Natural killer cell treated with Interleukin-12 subunit alpha and Interleukin-12 subunit beta and Interleukin-15 and Interleukin-18, amount 100 ng/mL, for 72 hours (primary cell): ENCODE measurements at places on chromosomes 1 and 21. TPM values are rescaled to one million over a fixed set of nuclear protein-coding genes. Genes with fewer than 3 reads are reported as not detected.

Gene C1QB
- not detected for total RNA-seq

Gene MYCL
- 0.33 TPM for total RNA-seq

Gene PLA2G2F
- not detected for total RNA-seq

Gene KRTAP10-11
- total RNA-seq: not detected

Gene DNAH14
- 1.4 TPM for total RNA-seq

Gene S100A12
- total RNA-seq: not detected

DNA sequence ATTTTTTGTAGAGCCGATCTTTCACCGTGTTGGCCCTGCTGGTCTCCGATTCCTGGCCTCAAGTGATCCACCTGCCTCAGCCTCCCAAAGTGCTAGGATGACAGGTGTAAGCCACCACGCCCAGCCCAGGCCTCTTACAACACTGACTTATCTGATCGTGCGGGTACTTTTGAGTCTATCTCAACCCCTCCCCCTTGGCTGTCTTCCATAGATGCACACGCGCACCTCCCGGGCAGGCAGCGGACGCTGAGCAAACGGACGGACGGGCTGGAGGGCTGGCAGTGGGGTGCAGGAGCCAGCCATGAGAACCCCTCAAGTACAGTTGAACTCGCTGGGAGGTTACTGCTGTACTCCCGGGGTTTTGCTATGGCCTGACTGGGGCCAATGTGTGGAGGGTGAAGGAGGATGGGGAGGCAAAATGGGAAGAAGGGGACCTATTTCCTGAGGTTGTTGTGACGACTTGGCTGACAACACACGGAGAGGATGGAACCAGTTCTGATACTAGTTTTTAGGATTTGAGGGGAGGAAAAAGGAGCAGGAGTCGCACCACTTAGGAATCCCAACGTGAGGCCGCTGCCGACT is 959 bp downstream of the CD58 start:
- H3K4me1 ChIP-seq: peaks cover 65% of the 10 kb centered on the region
- peak overlapping the region; percentile 86 for H3K27ac ChIP-seq
- H3K27me3 ChIP-seq: no peaks in the 10 kb centered on the region
- H3K4me3 ChIP-seq: peak overlapping the region; percentile 95
- peak; percentile 66 for DNase-seq
- H3K36me3 ChIP-seq: peaks cover 20% of the 10 kb centered on the region

DNA sequence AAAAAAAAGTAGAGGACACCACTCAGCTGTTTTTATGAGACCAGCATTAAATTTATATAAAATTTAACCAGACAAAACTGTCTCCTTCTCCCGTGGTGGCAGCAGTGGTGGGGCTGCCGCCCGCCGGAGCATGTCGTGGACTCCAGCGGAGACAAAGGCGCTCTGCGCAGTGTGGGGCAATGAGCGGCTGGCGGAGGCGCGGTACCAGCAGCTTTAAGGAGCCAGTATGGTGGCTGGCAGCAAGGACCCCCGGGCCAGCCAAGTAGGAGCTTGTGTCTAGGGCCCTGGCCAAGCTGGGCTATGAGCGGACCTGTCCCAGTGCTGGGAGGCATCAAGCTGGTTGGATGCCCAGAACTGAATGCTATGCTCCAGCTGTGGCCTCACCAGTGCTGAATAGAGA is 2102.9 kb downstream of the NCAM2 start:
- no peak for DNase-seq
- H3K36me3 ChIP-seq: peaks cover 4% of the 10 kb centered on the region
- H3K27me3 ChIP-seq: no peaks in the 10 kb centered on the region
- H3K4me3 ChIP-seq: no peak overlapping the region
- no peak overlapping the region for H3K27ac ChIP-seq

DNA sequence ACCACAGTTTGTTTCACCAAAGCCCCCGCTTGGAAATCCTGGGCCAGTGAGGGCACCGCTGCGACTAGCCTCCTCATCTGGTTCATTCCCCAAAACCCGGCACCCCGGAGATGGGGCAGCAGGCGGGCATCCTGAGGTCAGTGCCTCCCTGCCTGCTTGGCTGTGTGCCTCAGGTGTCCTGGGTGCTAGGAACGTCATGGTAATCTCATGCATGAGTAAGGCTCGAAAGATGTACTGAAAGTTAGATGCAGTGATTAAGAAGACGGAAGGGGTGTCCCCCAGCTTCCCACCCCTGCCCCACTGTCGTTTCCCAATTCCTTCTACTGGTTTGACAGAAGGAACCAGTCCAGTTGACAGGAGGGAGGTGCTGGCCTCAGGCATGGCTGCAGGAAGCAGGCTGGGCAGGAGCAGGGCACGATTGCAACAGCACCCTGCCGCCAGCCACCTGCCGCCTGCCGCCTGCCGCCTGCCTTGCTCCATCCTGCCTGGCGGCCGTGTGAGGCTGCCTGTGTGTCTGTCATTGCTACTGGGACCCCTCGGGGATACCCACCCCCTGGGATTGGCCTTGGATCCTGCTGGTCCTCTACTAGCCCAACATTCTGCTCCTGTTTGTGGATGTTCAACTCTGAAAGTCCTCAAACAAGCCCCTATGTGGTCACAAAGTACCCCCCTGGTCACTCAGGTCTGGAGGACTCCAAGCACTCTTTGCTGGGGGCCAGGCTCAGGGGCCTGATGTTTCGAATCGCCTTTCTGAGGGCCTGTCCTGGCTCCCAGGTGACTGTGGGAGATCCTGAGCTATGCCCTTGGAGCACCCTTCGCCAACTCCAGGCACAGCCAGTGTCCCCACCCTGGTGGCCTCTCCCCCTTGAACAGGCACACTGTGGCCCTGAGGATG is 73.0 kb upstream of the IFFO2 start:
- peaks cover 13% of the 10 kb centered on the region for H3K27me3 ChIP-seq
- H3K4me3 ChIP-seq: no peak overlapping the region
- no peaks in the 10 kb centered on the region for H3K4me1 ChIP-seq
- no peaks in the 10 kb centered on the region for H3K36me3 ChIP-seq
- no peak overlapping the region for H3K27ac ChIP-seq

GRCh38 chr21:46226146-46226545 is 2.4 kb downstream of the LSS start:
- peaks cover 2% of the 10 kb centered on the region for H3K36me3 ChIP-seq
- DNase-seq: no peak
- H3K27me3 ChIP-seq: no peaks in the 10 kb centered on the region
- H3K4me1 ChIP-seq: peaks cover 41% of the 10 kb centered on the region
- H3K27ac ChIP-seq: peak overlapping the region; percentile 72

GRCh38 chr1:190942475-190942874 is 464.8 kb upstream of the BRINP3 start:
- no peak overlapping the region for H3K27ac ChIP-seq
- no peak overlapping the region for H3K4me3 ChIP-seq
- no peak for DNase-seq

- peaks cover 3% of the 10 kb centered on the region for H3K27me3 ChIP-seq
- no peaks in the 10 kb centered on the region for H3K4me1 ChIP-seq
- no peaks in the 10 kb centered on the region for H3K36me3 ChIP-seq
- no peak overlapping the region for H3K4me3 ChIP-seq
Observed at GRCh38 chr1:224726441-224727182, 110.5 kb downstream of the CNIH3 start.

DNA sequence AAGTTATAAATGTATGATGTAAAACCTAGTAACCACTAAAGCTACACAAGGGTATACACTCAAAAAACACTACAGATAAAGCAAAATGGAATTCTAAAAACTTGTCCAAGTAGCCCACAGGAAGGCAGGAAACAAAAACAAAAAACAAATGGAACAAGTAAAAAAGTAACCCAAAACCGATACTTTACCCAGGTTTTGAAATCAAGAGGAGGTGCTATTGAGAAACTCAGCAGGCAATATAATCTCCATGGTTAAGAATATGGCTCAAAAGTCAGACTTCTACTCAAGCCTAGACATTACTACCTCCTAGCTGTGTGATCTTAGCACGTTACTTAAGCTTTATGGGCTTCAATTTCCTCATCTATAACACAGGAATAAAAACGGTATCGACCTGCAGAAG is 13.3 kb downstream of the RBBP5 start:
- H3K27me3 ChIP-seq: no peaks in the 10 kb centered on the region
- peak overlapping the region; percentile 69 for H3K27ac ChIP-seq
- H3K36me3 ChIP-seq: peaks cover 24% of the 10 kb centered on the region
- no peak for DNase-seq
- H3K4me3 ChIP-seq: no peak overlapping the region

- no peaks in the 10 kb centered on the region for H3K27me3 ChIP-seq
- H3K36me3 ChIP-seq: no peaks in the 10 kb centered on the region
- no peaks in the 10 kb centered on the region for H3K4me1 ChIP-seq
- no peak for DNase-seq
- no peak overlapping the region for H3K4me3 ChIP-seq
Observed at GRCh38 chr1:167861664-167862381, 52.1 kb downstream of the ADCY10 start.

DNA sequence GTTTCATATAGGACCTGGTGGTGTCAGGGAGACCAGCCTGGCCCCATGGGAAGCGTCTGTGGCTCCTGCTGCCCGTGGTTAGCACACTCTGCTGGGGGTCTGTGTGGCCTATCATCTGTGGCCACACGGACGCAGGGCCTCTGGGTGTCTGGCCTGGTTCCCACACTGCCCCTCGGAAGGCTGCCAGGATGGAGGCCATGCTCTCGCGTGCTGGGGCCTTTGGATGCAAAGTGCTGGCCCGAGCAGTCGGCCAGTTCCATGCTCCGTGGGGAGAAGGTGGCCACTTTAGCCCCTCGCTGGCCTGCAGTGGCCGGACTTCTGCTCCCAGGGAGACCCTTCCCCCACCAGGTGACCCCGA is 20.8 kb upstream of the LRRC3 start:
- H3K4me1 ChIP-seq: no peaks in the 10 kb centered on the region
- no peak overlapping the region for H3K27ac ChIP-seq
- H3K4me3 ChIP-seq: no peak overlapping the region
- H3K36me3 ChIP-seq: peaks cover 14% of the 10 kb centered on the region

GRCh38 chr1:83928396-83928795 is 70.5 kb downstream of the TTLL7 start:
- no peak overlapping the region for H3K4me3 ChIP-seq
- no peaks in the 10 kb centered on the region for H3K36me3 ChIP-seq
- no peaks in the 10 kb centered on the region for H3K4me1 ChIP-seq
- DNase-seq: no peak
- H3K27me3 ChIP-seq: peaks cover 14% of the 10 kb centered on the region

GRCh38 chr1:213776969-213777368 is 210.8 kb upstream of the PROX1 start:
- H3K36me3 ChIP-seq: no peaks in the 10 kb centered on the region
- no peak overlapping the region for H3K27ac ChIP-seq
- H3K4me1 ChIP-seq: no peaks in the 10 kb centered on the region
- H3K4me3 ChIP-seq: no peak overlapping the region

- no peaks in the 10 kb centered on the region for H3K27me3 ChIP-seq
- H3K27ac ChIP-seq: no peak overlapping the region
- no peaks in the 10 kb centered on the region for H3K4me1 ChIP-seq
- H3K36me3 ChIP-seq: no peaks in the 10 kb centered on the region
- DNase-seq: no peak
- no peak overlapping the region for H3K4me3 ChIP-seq
Observed at GRCh38 chr1:105664495-105664894, 1392.0 kb upstream of the PRMT6 start.

DNA sequence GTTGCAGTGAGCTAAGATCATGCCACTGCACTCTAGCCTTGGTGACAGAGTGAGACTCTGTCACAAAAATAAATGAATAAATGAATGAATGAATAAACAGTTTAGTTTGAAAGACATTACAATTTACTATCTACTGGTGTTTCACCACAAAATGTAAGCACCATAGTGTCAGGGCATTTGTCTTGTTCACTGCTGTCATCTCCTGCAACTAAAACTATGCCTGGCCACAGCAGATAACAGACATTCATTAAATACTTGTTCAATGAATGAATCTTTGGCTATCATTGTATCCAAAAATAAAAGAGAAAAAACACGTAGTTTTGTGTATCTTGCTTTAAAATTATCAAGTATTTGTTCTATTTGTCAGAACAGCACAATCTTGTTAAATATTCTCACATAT is 32.5 kb downstream of the SASS6 start:
- no peaks in the 10 kb centered on the region for H3K4me1 ChIP-seq
- DNase-seq: no peak
- H3K4me3 ChIP-seq: no peak overlapping the region

GRCh38 chr1:201409440-201409839 is 10.3 kb upstream of the LAD1 start:
- H3K4me3 ChIP-seq: no peak overlapping the region
- no peaks in the 10 kb centered on the region for H3K36me3 ChIP-seq
- DNase-seq: no peak
- no peaks in the 10 kb centered on the region for H3K4me1 ChIP-seq
- H3K27me3 ChIP-seq: no peaks in the 10 kb centered on the region

DNA sequence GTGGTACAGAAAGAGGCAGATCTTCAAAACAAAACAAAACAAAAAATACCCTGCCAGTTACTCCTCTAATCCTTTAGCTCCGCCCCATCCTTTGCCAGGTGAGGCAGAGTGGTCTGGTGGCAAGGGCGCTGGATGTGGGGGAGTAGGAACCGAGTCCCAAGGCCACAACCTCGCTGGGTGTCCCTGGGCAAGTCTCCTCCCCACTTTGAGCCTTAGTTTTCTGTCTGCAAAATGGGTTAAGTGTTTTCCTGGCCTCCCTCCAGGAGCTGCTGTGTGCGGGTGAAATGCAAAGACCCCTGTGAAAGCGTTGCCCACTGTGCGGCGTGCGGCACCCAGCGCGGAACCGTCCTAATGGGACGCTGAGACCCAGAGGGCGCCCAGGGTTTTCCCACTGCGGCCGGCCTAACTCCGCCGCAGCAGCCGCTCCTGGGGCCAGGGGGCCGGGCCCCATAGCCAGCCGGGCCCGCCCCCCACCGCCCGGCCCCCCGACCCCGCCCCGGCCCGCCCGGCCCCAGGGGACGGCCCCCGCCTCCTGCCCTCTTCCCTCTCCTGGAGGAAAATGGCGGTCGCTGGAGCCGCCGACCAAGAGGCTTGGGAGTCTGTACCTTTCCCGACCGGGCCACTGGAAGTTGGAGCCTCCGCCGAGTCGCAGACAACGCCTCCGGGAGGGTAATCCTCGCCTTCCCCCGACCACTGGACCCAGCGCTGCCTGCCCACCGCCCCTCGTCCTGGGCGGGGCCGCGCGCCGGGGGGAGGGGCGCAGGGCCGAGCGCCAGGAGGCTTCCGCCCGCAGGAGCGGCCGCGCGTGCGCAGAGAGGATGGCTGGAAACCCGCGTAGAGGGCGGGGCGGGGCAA is at the start of the genes ERMAP and SVBP:
TSS of gene ERMAP (plus strand) at position 538 of the 855 bp plus-strand sequence. CDS start 13,327 bp downstream, outside the sequence.
TSS of gene SVBP (minus strand) at position 813 of the 855 bp plus-strand sequence. CDS start 853 bp downstream, outside the sequence.
- peak; percentile 94 for DNase-seq
- H3K27me3 ChIP-seq: no peaks in the 10 kb centered on the region
- H3K4me1 ChIP-seq: peaks cover 18% of the 10 kb centered on the region
- peak within 1 kb of the TSS; percentile 62 for H3K27ac ChIP-seq
- peak within 1 kb of the TSS; percentile 77 for H3K4me3 ChIP-seq

GRCh38 chr1:223273511-223273910 is 90.5 kb downstream of the SUSD4 start:
- no peaks in the 10 kb centered on the region for H3K36me3 ChIP-seq
- no peaks in the 10 kb centered on the region for H3K4me1 ChIP-seq
- H3K27ac ChIP-seq: no peak overlapping the region
- H3K27me3 ChIP-seq: peaks cover 4% of the 10 kb centered on the region
- H3K4me3 ChIP-seq: no peak overlapping the region
- DNase-seq: no peak

GRCh38 chr1:110936567-110936966 is 27.2 kb downstream of the LRIF1 start:
- H3K4me1 ChIP-seq: no peaks in the 10 kb centered on the region
- H3K27me3 ChIP-seq: no peaks in the 10 kb centered on the region
- no peak for DNase-seq
- no peak overlapping the region for H3K27ac ChIP-seq
- peaks cover 33% of the 10 kb centered on the region for H3K36me3 ChIP-seq

- no peak overlapping the region for H3K27ac ChIP-seq
- peaks cover 16% of the 10 kb centered on the region for H3K4me1 ChIP-seq
- DNase-seq: no peak
- no peak overlapping the region for H3K4me3 ChIP-seq
- peaks cover 29% of the 10 kb centered on the region for H3K36me3 ChIP-seq
Observed at GRCh38 chr1:193211539-193211938, 25.1 kb upstream of the B3GALT2 start.
